ENCODE measurements at places on chromosomes 16 and 17. TPM values are rescaled to one million over a fixed set of nuclear protein-coding genes. Genes with fewer than 3 reads are reported as not detected.
A peak's percentile ranks its signal among the peaks of the same experiment; 100 is the strongest.

DNA sequence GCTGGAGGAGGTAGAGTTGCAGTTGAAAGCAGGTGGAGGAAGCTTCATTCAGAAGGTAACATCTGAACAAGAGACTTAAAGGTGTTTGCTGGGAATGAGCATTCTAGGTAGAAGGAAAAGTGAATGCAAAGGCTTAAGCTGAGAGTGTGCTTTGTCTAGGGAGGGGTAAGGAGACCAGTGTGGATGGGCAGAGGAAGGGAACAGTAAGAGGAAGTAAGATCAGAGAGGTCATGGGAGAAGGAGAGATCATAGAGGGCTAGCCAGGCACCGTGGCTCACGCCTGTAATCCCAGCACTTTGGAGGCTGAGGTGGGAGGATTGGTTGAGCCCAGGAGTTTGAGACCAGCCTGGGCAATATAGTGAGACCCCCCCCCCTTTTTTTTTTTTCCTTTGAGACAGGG, 3.3 kb downstream of the STX4 start:
- no peaks in the 10 kb centered on the region for H3K36me3 ChIP-seq
- no peaks in the 10 kb centered on the region for H3K27me3 ChIP-seq
- peaks cover 11% of the 10 kb centered on the region for H3K4me1 ChIP-seq
- no peak for DNase-seq
- no peak overlapping the region for H3K27ac ChIP-seq

- DNase-seq: no peak
- H3K4me3 ChIP-seq: no peak overlapping the region
- H3K4me1 ChIP-seq: peaks cover 38% of the 10 kb centered on the region
These were observed 16.5 kb upstream of the ZFHX3 start for GRCh38 chr16:73064212-73064993.

DNA sequence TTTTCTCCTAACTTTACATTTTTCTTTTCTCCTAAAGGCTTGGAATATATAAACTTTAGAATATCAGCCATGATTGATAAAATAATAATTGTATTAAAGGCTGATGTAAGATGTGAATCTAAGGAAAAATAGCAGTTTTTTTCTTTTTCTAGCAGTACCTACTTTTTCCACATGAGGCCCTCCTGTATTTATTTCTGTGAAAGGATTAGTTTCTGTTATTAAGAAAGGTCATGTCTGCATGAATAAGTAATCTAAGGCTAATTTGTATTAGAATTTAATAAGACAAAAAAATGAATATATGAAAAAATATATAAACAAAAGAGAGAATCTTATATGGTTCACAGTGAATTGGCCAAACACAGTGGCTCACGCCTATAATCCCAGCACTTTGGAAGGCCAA, 85.3 kb downstream of the STXBP4 start:
- no peak overlapping the region for H3K4me3 ChIP-seq
- peak; percentile 39 for DNase-seq
- no peaks in the 10 kb centered on the region for H3K36me3 ChIP-seq

- H3K4me3 ChIP-seq: no peak overlapping the region
- peak; percentile 63 for DNase-seq
- H3K27me3 ChIP-seq: no peaks in the 10 kb centered on the region
- peaks cover 11% of the 10 kb centered on the region for H3K36me3 ChIP-seq
- H3K4me1 ChIP-seq: no peaks in the 10 kb centered on the region
These were observed 62.1 kb downstream of the GAN start for GRCh38 chr16:81376880-81377279.

- no peaks in the 10 kb centered on the region for H3K36me3 ChIP-seq
- H3K4me1 ChIP-seq: peaks cover 11% of the 10 kb centered on the region
- no peak for DNase-seq
These were observed at the start of gene EPX for GRCh38 chr17:58192612-58193011. Gene EPX (plus strand): TSS chr17:58192726. CDS start chr17:58192847, 121 bp downstream.

- no peak overlapping the region for H3K4me3 ChIP-seq
- H3K27ac ChIP-seq: no peak overlapping the region
- H3K4me1 ChIP-seq: no peaks in the 10 kb centered on the region
These were observed 8.5 kb downstream of the ST6GALNAC1 start for GRCh38 chr17:76635039-76635438.

- peaks cover 5% of the 10 kb centered on the region for H3K4me1 ChIP-seq
- no peaks in the 10 kb centered on the region for H3K27me3 ChIP-seq
- DNase-seq: peak; percentile 13
- H3K27ac ChIP-seq: no peak overlapping the region
These were observed 2.9 kb upstream of the TMEM231 start for GRCh38 chr16:75558846-75559401.

The PRSS27 gene
- 1.2 TPM for total RNA-seq

DNA sequence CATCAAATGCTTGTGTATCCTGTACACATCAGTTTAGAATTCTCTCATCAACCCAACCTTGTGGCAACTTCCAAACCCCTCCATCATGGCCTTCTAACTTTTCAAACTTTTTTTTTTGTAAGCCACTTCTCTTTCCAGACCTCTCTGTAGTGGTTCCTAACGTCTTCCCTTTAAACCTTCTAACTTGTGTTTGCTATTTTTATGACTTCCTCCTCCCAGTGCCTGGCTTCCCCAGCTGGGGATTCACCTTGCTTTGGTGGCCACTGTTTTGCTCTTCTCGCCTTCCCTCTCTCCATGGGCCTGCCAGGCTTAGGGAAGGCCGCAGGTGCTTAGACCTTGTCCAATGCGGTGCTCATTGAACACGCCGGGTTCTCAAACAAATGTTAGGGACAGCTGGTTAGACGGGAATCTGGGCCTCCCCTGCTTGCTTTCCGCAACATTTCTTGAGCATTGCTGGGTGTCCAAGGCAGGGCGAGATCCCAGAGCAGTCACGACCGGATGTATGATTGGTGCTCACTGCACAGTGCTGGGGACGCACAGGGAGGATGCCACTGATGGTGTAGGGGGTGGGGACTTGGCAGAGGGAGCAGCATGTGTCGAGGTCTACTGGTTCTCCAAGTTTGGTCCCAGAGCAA, 1.1 kb upstream of the XYLT2 start:
- H3K27ac ChIP-seq: no peak overlapping the region
- peaks cover 26% of the 10 kb centered on the region for H3K4me1 ChIP-seq
- H3K4me3 ChIP-seq: peak overlapping the region; percentile 77
- DNase-seq: no peak

DNA sequence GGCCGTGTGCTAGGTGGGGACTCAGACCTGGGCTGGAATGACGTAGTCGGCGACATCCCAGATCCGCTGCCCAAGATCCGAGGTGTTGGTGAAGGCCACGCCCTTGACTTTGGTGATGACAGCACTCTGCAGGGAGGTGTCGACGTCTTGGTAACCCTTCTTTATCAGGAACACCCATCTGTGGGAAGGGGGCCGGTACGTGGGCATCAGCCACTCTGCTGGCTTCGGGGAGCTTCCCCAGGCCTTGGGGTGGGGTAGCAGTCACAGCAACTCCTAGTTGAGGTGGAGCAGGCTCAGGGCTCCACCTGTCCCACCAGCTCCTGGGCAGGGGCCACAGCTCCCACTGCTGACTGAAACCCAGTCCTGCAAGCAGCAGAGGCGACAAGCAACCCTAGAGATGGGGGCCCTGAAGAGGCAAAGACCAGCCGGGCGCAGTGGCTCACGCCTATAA, 4.3 kb downstream of the P2RX5 start:
- H3K4me1 ChIP-seq: peaks cover 4% of the 10 kb centered on the region
- no peak overlapping the region for H3K4me3 ChIP-seq
- no peak overlapping the region for H3K27ac ChIP-seq
- DNase-seq: no peak
- H3K36me3 ChIP-seq: no peaks in the 10 kb centered on the region

The RAB40C gene
- total RNA-seq: 19.5 TPM
